ENCODE measurements at places on chromosomes 1 and 21. TPM values are rescaled to one million over a fixed set of nuclear protein-coding genes. Genes with fewer than 3 reads are reported as not detected.
A peak's percentile ranks its signal among the peaks of the same experiment; 100 is the strongest.

The SERTAD4 gene
- total RNA-seq: 1.1 TPM

The NES gene
- 33.9 TPM for total RNA-seq

The LRRN2 gene
- total RNA-seq: 10.7 TPM

DNA sequence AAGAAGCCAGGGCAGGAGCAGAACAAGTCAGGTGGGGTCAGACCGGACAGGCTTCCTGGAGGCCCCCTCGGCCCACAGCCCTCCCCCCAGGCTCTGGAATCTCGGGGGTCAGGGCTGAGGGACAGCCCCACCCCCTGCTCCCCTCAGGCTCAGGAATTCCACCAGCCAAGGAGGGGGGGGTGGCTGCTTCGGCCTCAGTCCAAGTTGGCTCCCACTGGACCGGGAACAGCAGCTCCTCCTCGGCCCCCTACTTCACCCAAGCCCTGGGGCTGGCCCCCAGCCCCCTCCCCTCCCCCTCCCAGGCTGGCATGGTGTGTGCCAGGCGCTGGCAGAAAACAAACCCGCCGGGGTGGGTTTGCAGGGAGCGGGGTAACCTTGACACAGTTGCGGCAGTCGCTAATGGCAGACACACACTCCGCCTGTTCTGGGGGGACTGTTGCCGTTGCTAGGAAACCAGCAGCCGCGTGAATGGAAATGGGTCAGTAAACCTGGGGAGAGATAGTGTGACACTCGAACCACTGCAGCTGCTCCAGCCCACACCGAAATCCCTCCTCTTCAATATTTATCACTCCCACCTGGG lies 32.4 kb downstream of the AHDC1 start:
- no peaks in the 10 kb centered on the region for H3K27me3 ChIP-seq
- DNase-seq: peak; percentile 28
- peak overlapping the region; percentile 69 for H3K4me3 ChIP-seq
- peaks cover 66% of the 10 kb centered on the region for H3K4me1 ChIP-seq
- H3K36me3 ChIP-seq: no peaks in the 10 kb centered on the region
- H3K27ac ChIP-seq: peak overlapping the region; percentile 97

GRCh38 chr1:147585640-147586383 lies 44.5 kb downstream of the BCL9 start:
- no peak overlapping the region for H3K4me3 ChIP-seq
- no peak for DNase-seq
- H3K27me3 ChIP-seq: no peaks in the 10 kb centered on the region
- H3K27ac ChIP-seq: no peak overlapping the region
- peaks cover 4% of the 10 kb centered on the region for H3K36me3 ChIP-seq
- H3K4me1 ChIP-seq: peaks cover 15% of the 10 kb centered on the region
